EL (cell line): ENCODE measurements at places on chromosomes 12 and 14.

GRCh38 chr12:132393245-132393795 is 63.9 kb upstream of the GALNT9 start:
- no peak for DNase-seq

DNA sequence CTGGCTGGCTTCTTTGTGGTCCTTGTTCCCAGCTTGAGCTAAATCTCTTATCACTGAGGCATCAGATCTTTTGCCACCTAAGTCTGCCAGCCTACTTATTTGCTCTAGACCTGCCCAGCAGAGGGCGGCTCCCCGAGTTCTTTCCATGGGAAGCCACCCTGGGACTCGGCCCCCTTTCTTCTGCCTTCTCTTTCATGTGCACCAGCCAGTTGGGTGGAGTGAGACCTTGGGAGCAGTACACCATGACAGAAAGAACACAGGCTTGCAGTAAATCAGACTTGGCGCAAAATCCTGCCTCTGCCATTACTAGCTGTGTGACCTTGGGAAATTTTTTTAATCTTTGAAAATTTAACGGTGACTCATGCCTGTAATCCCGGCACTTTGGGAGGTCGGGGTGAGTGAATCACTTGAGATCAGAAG is 7.4 kb downstream of the SMAGP start:
- peak; percentile 73 for DNase-seq

- peak; percentile 37 for DNase-seq
Measured at GRCh38 chr12:65123435-65124063, 2.4 kb upstream of the WIF1 start.

GRCh38 chr12:128190614-128191013 is 76.4 kb upstream of the TMEM132C start:
- DNase-seq, result no peak
